ENCODE measurements at places on chromosomes 2 and 18.

DNA sequence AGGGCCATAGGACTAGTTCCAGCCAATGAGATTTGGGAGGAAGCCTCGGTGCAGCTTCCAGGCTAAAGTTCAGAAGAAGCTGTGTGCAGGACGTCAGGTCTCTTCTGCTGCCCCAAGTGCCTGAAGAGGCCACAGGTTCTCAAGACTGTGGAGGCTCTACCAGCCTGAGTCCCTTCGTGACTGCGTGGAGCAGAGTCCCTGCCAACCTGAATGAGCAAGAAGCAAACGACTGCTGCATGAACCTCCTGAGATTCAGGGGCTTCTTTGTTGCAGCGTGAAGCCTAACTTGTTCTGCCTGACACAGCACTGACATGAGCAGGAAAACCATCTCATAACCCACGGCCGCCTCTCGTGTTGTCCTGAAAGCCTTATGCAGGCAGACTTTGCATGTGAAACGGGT lies 39.7 kb downstream of the TWIST2 start:
- no peak for DNase-seq

- peak; percentile 14 for DNase-seq
These were observed 3.8 kb downstream of the EVX2 start for GRCh38 chr2:176079831-176080539.

DNA sequence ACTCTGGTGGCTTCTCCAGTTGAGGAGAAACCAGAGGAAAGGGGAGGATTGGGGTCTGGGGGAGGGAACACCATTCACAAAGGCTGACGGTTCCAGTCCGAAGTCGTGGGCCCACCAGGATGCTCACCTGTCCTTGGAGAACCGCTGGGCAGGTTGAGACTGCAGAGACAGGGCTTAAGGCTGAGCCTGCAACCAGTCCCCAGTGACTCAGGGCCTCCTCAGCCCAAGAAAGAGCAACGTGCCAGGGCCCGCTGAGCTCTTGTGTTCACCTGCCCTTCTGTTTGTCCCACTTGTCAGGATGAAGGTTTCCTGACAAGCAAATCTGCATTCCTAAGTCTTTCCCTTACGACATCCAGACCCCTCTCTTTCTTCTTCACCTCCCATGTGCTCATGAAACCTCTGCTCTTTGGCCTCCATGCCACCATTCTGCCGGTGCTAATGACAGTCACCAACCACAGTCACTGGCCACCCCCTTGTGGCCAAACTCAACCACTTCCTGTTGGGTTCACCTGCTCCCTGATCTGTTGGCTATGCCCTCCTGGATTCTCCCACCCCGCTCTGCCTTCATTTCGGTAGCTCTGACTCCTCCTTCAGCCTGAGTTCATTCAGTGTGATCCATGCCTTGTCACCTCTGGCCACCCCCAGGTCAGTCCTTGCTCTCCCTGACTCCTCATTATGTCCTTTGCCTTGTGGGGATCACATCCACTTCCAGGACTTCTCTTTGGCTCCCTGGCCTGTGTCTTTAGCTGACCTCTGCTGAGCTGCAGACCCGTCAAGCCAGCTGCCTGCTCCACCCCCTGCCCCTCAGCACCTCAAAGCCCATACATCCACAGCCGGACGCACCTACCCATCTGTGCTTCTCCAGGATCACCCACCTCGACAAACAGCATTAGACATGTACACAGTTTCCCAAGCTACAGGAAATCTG lies 17.6 kb downstream of the EMX1 start:
- DNase-seq = no peak

DNA sequence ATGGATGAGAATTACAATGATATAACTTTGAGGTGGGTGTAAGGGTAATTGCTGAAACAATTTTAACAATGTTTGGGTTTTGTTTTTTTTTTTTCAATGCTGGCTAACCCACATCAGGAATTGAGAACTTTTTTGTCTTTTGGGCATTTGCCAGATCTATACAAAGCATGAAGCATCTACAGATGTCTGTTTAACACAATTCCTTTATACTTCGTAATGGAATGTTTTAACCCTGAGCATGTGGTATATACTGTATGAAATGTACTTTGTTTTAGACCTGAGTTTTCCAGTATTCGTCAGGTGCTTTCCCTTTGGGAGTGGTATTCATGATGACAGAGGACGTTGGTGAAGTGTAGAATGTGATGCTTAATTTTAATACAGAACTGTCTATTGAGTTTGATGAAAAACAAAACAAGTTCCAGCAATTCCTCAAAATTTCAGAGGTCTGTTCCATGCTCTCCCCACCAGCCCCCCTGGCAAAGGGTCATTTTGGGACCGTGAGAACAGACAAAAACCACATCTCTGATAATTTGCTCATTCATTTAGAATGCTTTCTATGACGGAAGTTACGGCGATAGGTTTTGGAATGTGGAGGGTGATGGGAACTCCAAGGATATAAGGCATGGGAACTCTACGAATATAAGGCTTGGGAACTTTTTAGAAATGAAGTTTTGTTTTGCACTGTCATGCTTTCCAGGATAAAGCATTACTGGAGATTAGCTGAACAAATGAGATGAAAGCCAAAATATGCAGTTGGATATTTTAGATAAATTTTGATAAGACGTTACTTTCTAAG lies 14.1 kb downstream of the LIMS1 start:
- DNase-seq = peak; percentile 89

GRCh38 chr2:186770332-186770946 lies 76.6 kb downstream of the FAM171B start:
- DNase-seq = no peak

- no peak for DNase-seq
These were observed 33.0 kb downstream of the FARSB start for GRCh38 chr2:222622910-222623309.

DNA sequence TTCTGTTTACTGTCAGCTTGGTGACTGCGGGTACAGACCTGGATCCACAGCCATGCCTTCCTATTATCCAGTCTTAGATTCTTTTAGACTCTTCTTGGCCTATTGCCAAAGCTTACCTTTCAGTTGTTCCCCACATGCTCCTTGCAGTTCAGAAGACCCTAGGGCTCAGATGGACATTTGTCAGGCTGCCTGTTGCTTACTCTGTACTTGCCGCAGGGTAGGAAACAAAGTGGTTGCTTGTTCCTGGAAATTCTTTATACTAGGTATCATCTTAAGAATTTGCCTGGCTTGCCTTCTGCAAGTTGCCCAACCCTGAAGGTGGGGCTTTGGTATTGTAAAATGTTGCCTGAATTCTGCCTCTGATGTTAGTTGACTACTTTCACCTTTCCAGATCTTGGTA lies 24.4 kb downstream of the CD28 start:
- DNase-seq = no peak

- no peak for DNase-seq
These were observed 338.1 kb downstream of the SLC4A3 start for GRCh38 chr2:219965287-219966194.

DNA sequence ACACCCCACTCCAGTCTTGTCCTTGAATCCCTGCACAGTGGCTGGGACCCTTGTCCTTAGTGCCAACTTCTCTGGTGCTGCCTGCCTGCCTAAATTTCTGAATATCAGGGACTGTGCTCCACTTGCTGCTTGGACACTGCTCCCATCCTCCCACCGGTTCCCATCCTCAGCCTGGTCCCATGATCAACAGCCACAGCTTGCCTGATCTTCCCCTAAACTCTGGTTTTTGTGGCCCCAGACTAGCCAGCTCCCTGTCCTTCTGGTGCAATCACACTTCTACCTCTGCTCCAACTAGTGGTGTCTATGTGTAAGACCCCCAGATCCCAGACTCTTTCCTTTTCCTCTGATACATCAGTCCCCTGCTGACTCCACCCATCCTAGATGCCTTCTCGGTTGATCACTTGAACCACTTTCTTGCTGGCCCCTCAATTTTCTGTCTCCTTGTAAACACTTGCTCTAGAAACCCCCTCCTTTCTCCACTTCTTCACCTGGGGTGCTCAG lies 37.2 kb upstream of the POLE4 start:
- DNase-seq = no peak

DNA sequence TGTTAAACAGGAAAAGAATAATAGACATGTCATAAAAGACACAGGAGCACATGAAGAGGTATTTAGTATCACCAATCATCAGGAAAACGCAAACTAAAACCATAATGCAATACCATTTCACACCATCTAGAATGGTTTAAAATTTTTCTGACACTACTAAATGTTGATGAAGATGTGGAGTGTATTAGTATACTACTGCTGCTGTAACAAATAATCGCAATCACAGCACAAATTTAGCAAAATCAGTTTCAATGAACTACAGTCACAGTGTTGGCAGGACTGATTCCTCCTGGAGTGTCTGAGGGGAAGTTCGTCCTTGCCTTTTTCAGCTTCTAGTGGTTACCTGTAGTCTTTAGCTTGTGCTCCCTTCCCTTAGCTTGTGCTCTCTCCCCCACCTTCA lies 24.1 kb downstream of the SMAD2 start:
- no peak for DNase-seq

GRCh38 chr2:100018341-100019193 lies 123.8 kb downstream of the AFF3 start:
- DNase-seq = peak; percentile 67

GRCh38 chr2:178363252-178363651 lies 87.7 kb downstream of the PRKRA start:
- DNase-seq = peak; percentile 84

GRCh38 chr2:31523871-31524492 lies 56.8 kb downstream of the SRD5A2 start:
- peak; percentile 43 for DNase-seq

- DNase-seq = no peak
These were observed 68.3 kb downstream of the NDUFA10 start for GRCh38 chr2:239956818-239957261.

- no peak for DNase-seq
These were observed 207.7 kb downstream of the TNS1 start for GRCh38 chr2:217795067-217795466.

DNA sequence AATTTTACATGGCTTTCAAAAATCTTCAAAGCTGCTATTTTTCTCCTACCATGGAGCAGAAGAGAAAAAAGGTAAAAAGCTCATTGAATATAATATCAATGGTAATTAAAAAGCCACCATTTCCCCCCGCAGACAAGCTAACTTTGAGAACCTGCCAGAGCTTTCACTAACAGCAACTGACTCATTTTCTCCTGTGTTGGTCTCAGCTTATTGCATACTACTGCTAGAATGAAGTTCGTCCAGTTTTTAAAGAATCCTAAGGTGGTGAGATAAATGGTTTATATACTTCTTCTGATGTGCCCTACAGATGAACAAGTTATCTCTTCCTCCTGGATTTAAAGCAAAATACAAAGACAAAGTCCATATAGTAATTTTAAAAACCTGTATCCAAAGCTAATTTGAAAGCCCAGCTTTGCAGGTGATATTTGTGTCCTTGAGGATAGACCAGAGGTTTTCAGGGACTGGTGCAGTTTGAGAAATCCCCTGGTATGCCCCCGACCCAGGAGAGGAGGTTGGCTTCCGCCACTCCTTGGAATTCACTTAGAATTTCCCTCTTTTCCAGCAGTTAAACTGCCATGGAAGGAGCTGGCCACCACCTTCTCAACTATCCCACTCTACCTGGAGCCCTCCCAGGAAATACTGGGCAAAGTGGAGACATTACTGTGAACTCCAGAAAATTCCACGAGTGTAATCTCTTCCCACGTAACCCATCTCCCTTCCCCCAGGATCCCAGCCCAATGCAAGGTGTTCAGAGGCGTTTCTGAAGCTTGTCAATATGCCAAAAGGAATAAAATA lies 17.5 kb downstream of the YPEL5 start:
- peak; percentile 23 for DNase-seq

- DNase-seq = peak; percentile 5
These were observed 58.4 kb downstream of the LRATD1 start for GRCh38 chr2:14690926-14691325.

GRCh38 chr18:49697757-49698524 lies 115.4 kb downstream of the ACAA2 start:
- peak; percentile 12 for DNase-seq

- DNase-seq = peak; percentile 36
These were observed 109.1 kb downstream of the CPO start for GRCh38 chr2:207048416-207048815.

DNA sequence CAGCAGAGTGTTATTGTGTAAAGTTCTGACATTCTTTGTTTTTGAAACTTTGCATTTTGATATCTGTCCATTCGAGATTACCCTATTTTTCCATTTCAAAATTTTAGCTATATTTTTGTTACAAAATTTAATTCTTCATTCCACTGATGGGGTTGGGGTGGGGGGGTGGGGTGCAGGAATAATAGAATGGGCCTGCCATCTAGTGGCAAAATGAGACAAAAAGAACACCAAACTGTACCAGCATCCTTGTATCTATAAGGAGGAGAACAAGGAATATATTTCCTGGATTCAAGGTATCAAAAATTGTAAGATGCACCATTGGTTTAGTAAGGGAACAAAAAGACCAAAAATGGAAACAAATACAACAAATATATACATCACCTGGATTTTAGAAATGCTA lies 27.9 kb upstream of the TTR start:
- DNase-seq = no peak

GRCh38 chr2:191894681-191895147 lies 47.8 kb upstream of the CAVIN2 start:
- peak; percentile 83 for DNase-seq

DNA sequence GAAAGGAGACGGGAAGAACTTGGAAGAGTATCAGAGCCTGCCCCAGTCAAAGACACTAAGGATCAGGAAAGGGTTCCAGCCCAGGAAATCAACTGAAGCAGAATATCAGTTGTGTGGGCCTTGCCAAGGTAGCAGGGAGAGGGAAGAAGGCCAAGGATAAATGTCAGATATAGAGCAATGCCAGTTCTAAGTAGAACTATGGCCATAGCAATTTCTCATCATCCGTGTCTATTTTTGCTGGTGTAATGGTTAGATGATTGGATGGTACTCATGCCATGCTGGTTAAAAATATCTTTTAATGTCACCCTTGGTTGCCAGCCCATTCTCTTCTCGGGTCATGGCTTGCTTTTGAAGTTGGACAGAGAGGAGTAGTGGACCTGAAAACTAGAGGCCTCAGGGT lies 41.9 kb downstream of the MAIP1 start:
- DNase-seq = no peak

GRCh38 chr2:226725126-226725860 lies 74.3 kb downstream of the IRS1 start:
- DNase-seq = peak; percentile 37

- no peak for DNase-seq
These were observed 8.9 kb upstream of the KCNK3 start for GRCh38 chr2:26683583-26683982.

- DNase-seq = no peak
These were observed 94.3 kb downstream of the ASAP2 start for GRCh38 chr2:9300829-9301453.

DNA sequence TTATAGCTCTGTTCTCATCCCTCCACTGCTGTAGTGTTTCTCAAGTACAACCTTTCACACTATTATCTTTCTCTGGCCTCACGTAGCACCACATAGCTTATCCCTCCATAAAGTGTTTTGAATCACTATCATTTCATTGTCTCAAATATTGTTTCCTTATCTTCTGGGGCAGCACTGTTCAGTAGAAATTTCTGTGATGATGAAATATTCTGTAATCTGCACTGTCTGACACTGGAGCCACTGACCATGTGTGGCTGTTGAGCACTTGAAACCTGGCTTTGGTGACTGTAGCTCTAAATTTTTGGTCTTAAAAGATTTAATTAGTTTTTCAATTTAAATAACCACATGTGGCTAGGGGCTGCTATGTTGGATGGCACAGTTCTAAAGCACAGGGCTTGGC lies 78.9 kb downstream of the CPS1 start:
- DNase-seq = no peak

Measured in iris pigment epithelial cell (primary cell).